Heart right ventricle (tissue), 16 donors: ENCODE measurements at places on chromosomes 5 and 9. TPM values are rescaled to one million over a fixed set of nuclear protein-coding genes. Genes with fewer than 3 reads are reported as not detected.

CHSY3 gene
- 0.53 TPM for total RNA-seq

INSYN2B gene
- total RNA-seq: not detected

SHOC1 gene
- total RNA-seq: not detected

SPATA31C1 gene
- total RNA-seq: not detected

HRH2 gene
- total RNA-seq: 48.5 TPM

SPACA9 gene
- total RNA-seq: 5.0 TPM

HAPLN1 gene
- total RNA-seq: 3.9 TPM

C1QTNF3 gene
- 2.0 TPM for total RNA-seq

PPP3R2 gene
- not detected for total RNA-seq

TMEM215 gene
- total RNA-seq: not detected

ZNF658 gene
- 6.0 TPM for total RNA-seq

ERCC6L2 gene
- 30.3 TPM for total RNA-seq

FOXD4L5 gene
- total RNA-seq: not detected

KIF4B gene
- total RNA-seq: not detected

NIM1K gene
- 0.19 TPM for total RNA-seq

SH3TC2 gene
- total RNA-seq: 13.1 TPM

PDE6A gene
- 0.17 TPM for total RNA-seq

CTXN3 gene
- total RNA-seq: not detected

XPA gene
- total RNA-seq: 8.4 TPM

SPATA31A1 gene
- not detected for total RNA-seq

PKD2L2 gene
- total RNA-seq: 1.1 TPM

TSSK1B gene
- total RNA-seq: not detected

SLC38A9 gene
- total RNA-seq: 8.6 TPM

SPINK13 gene
- total RNA-seq: not detected

CCDC171 gene
- 1.4 TPM for total RNA-seq

SLC36A2 gene
- total RNA-seq: not detected

NR5A1 gene
- total RNA-seq: not detected

ANXA2R gene
- total RNA-seq: 0.87 TPM

ALDOB gene
- total RNA-seq: 0.59 TPM
